H9 (cell line): ENCODE measurements at places on chromosomes 12 and 14.
A peak's percentile ranks its signal among the peaks of the same experiment; 100 is the strongest.

GRCh38 chr12:119609358-119609757, 15.8 kb downstream of the TMEM233 start:
- no peak overlapping the region for H3K27ac ChIP-seq
- H3K36me3 ChIP-seq, result peaks cover 4% of the 10 kb centered on the region; the same call in 2 of the 3 replicates
- DNase-seq, result no peak
- no peaks in the 10 kb centered on the region for H3K4me1 ChIP-seq
- no peak overlapping the region for H3K4me3 ChIP-seq
- no peaks in the 10 kb centered on the region for H3K27me3 ChIP-seq

GRCh38 chr12:120628919-120629318, 11.5 kb upstream of the CABP1 start:
- no peaks in the 10 kb centered on the region for H3K4me1 ChIP-seq
- no peak overlapping the region for H3K27ac ChIP-seq
- H3K4me3 ChIP-seq, result no peak overlapping the region
- no peaks in the 10 kb centered on the region for H3K27me3 ChIP-seq

GRCh38 chr14:89669193-89669592, 252.2 kb upstream of the FOXN3 start:
- H3K4me1 ChIP-seq, result no peaks in the 10 kb centered on the region
- H3K27me3 ChIP-seq, result no peaks in the 10 kb centered on the region
- H3K27ac ChIP-seq, result no peak overlapping the region
- peaks cover 9% of the 10 kb centered on the region for H3K36me3 ChIP-seq
- DNase-seq, result no peak

- no peaks in the 10 kb centered on the region for H3K4me1 ChIP-seq
- H3K4me3 ChIP-seq, result no peak overlapping the region
- no peaks in the 10 kb centered on the region for H3K36me3 ChIP-seq
- H3K27me3 ChIP-seq, result no peaks in the 10 kb centered on the region
- no peak for DNase-seq
- H3K27ac ChIP-seq, result no peak overlapping the region
These were observed 49.5 kb upstream of the NUAK1 start for GRCh38 chr12:106188256-106188655.

DNA sequence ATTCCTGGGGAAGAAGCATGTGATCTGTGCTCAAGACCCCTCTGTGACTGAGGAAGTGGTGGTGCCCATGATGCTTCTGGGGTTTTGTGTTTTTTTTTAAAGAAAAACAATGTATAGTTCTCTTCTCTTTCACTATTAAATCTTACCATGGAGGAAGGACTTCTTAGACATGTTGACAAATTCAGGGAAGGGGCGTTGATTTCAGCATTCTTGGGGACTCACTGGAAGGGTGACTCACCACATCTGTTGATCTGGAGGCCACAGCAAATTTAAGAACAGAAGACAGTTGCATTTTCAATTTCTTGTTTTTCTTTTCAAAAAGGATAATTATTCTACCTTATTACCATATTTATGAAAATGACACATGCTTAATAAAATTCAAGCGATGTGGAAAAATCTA, 152.9 kb upstream of the RTL1 start:
- no peak for DNase-seq
- no peaks in the 10 kb centered on the region for H3K36me3 ChIP-seq
- no peak overlapping the region for H3K4me3 ChIP-seq
- H3K4me1 ChIP-seq, result no peaks in the 10 kb centered on the region
- no peak overlapping the region for H3K27ac ChIP-seq
- H3K27me3 ChIP-seq, result no peaks in the 10 kb centered on the region

DNA sequence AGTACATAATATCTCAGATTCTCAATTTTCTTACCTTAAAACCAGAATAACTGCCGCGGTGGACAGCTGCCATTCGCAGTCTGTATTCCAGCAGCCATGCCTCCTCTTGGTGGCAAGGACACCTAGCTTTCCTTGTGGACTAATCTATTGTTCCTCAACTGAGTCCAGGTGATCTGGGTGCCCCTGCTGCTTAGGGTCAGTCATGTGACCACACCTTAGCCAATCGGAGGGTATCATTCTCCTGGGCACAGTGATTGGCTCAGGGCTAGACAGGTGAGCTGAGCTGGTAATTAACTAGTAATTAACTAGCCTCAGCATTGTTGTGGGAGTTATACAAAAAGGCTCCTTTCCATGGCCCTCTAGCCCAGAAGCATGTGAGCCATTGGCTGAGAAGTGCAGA, 55.0 kb downstream of the RIMBP2 start:
- H3K4me3 ChIP-seq, result no peak overlapping the region
- no peak overlapping the region for H3K27ac ChIP-seq

GRCh38 chr14:69008421-69008884, 29.4 kb upstream of the ACTN1 start:
- no peak overlapping the region for H3K27ac ChIP-seq
- no peaks in the 10 kb centered on the region for H3K27me3 ChIP-seq
- peaks cover 1% of the 10 kb centered on the region; the same call in 1 of the 2 replicates for H3K4me1 ChIP-seq
- no peak for DNase-seq
- no peak overlapping the region for H3K4me3 ChIP-seq

GRCh38 chr14:96746101-96746500, 51.1 kb upstream of the VRK1 start:
- no peak for DNase-seq
- H3K27ac ChIP-seq, result no peak overlapping the region
- no peaks in the 10 kb centered on the region for H3K27me3 ChIP-seq
- no peaks in the 10 kb centered on the region for H3K4me1 ChIP-seq
- H3K4me3 ChIP-seq, result no peak overlapping the region

GRCh38 chr14:103702497-103703432, 12.5 kb downstream of the XRCC3 start:
- H3K36me3 ChIP-seq, result peaks cover 16% of the 10 kb centered on the region; the same call in 2 of the 3 replicates
- H3K4me1 ChIP-seq, result no peaks in the 10 kb centered on the region; the same call in 1 of the 2 replicates
- H3K27me3 ChIP-seq, result no peaks in the 10 kb centered on the region

- H3K27ac ChIP-seq, result no peak overlapping the region
- H3K36me3 ChIP-seq, result no peaks in the 10 kb centered on the region; the same call in 2 of the 3 replicates
- no peaks in the 10 kb centered on the region for H3K27me3 ChIP-seq
These were observed 930.8 kb downstream of the BCL11B start for GRCh38 chr14:98341211-98341610.

DNA sequence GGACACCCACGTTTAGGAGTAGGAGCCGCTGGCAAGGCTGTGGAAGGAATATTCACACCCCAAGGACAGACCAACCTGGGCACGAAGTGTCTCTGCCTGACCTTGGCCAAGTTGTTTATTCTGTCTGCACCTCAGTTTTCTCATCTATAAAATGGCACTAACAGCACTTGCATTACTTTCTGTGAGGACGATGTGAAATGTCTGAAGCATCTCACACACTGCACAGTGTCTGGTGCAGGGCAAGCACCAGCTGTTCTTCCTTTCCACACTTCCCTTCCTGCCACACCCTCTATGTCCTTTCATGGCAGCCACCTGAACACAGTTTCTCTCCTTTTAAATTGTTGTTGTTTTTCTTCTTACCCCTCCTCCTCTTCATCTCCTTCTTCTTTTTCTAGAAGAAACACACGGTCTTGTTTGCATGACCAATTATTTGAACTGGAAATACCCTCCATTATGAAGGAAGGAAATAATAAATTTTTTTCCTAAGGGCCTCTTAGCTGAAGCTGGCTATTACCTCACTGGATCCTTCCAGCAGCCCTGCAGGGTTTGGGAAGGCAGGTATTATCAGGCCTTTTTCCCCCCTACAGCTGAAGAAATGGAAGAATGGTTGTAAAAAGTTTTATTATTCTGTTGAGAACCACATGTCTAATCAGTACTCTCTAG, 42.9 kb upstream of the ATP23 start:
- no peak overlapping the region for H3K27ac ChIP-seq
- peaks cover 4% of the 10 kb centered on the region; the same call in 1 of the 2 replicates for H3K27me3 ChIP-seq
- H3K4me1 ChIP-seq, result peaks cover 15% of the 10 kb centered on the region; the same call in 1 of the 2 replicates
- no peaks in the 10 kb centered on the region for H3K36me3 ChIP-seq
- H3K4me3 ChIP-seq, result no peak overlapping the region

GRCh38 chr12:112126000-112126438, 659 bp downstream of the TRAFD1 start:
- H3K27me3 ChIP-seq, result no peaks in the 10 kb centered on the region
- peak; percentile 27 for DNase-seq
- no peak overlapping the region for H3K27ac ChIP-seq
- no peaks in the 10 kb centered on the region for H3K36me3 ChIP-seq

DNA sequence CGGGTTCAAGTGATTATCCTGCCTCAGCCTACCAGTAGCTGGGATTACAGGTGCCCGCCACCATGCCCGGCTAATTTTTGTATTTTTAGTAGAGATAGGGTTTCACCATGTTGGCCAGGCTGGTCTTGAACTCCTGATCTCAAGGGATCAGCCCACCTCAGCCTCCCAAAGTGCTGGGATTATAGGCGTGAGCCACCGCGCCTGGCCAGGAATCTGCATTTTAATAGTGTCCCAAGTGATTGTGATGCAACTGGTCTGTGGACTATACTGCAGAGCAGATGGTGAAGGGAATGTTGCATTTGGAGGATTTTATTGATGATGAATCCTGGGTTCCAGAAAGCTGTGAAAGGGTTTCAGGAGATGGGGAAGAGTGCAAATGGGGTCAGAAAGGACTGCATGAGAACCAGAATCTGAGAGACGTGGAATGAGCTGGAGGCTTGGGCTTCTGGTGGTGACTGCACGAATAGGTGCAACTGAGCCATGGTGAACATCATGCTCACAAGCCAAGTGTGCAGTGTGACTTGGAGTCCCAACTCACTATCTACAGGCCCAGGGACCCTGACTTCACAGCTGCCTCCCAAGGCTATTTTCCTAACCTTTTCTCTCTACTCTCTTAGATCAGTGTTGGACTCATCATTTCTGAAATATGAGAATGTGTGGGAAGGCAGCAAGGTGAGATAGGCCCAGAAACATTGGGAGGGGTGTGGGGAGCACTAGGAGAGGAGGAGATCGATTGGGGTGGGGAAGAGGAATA, 4.5 kb downstream of the RPS26 start:
- H3K4me3 ChIP-seq, result peak overlapping the region; percentile 49
- DNase-seq, result no peak
- H3K4me1 ChIP-seq, result no peaks in the 10 kb centered on the region
- H3K36me3 ChIP-seq, result peaks cover 39% of the 10 kb centered on the region

DNA sequence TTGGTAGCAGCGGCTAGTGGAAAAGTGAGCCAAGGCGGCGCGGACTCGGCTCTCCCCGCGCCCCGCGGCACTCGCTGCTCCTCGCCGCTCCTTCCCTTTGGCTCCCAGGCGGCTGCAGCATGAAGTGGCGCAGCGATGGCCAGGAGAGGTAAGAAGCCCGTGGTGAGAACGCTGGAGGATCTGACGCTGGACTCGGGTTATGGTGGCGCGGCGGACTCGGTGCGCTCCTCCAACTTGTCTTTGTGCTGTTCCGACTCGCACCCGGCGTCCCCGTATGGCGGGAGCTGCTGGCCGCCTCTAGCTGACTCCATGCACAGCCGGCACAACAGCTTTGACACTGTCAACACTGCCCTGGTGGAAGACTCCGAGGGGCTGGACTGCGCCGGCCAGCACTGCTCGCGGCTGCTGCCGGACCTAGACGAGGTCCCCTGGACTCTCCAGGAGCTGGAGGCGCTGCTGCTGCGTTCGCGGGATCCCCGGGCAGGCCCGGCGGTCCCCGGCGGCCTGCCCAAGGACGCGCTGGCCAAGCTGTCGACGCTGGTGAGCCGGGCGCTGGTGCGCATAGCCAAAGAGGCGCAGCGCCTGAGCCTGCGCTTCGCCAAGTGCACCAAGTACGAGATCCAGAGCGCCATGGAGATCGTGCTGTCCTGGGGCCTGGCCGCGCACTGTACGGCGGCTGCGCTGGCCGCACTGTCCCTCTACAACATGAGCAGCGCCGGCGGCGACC, 225.6 kb upstream of the CRY1 start:
- peaks cover 2% of the 10 kb centered on the region; the same call in 1 of the 2 replicates for H3K4me1 ChIP-seq
- peak overlapping the region; percentile 93 for H3K4me3 ChIP-seq
- H3K36me3 ChIP-seq, result no peaks in the 10 kb centered on the region; the same call in 2 of the 3 replicates
- peak; percentile 58 for DNase-seq

DNA sequence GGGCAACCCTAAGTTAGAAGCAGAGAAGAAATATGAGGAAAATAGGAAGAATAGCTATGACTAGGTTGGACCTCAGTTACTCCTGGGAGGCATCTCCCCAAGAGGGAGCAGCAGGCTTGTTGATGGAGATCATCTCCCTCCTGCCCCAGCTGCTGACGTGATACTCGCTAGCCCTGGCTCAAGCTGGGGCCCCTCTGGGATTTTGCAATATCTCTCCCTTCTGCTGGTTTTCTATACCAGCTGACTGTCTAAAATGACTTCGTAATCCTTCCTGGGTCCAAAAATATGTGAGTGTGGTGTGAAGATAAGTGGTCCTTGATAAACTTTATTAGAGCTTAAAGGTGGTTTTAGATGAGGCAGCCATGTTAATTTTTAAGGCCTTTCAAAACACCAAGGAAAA, 4.5 kb upstream of the HECTD4 start:
- no peak overlapping the region for H3K27ac ChIP-seq
- H3K27me3 ChIP-seq, result no peaks in the 10 kb centered on the region
- no peaks in the 10 kb centered on the region for H3K4me1 ChIP-seq
- no peak for DNase-seq

DNA sequence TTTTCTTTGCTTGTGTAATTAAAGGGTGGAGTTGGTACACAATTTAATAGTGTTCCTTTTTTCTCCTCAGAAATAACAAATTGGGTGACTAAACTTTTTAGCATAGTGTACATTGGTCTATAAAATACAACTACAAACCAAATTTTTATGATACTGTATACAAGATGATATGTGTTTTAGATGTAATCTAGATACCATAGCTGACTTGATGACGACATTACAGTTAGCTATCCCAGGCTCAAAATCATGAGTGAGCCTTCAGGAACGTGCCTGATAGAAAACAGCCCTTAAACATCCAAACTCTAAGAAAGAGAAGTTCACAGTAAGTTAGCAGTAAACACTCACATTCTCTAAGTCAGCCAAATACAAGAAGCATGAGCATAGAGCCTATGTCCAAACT, 99.0 kb upstream of the SSTR1 start:
- H3K27ac ChIP-seq, result no peak overlapping the region
- H3K27me3 ChIP-seq, result no peaks in the 10 kb centered on the region
- no peak overlapping the region for H3K4me3 ChIP-seq

GRCh38 chr12:100221523-100221922, 20.9 kb downstream of the ACTR6 start:
- H3K4me1 ChIP-seq, result no peaks in the 10 kb centered on the region
- H3K27ac ChIP-seq, result no peak overlapping the region
- peaks cover 2% of the 10 kb centered on the region; the same call in 1 of the 3 replicates for H3K36me3 ChIP-seq
- no peaks in the 10 kb centered on the region for H3K27me3 ChIP-seq
- no peak for DNase-seq

GRCh38 chr12:53255996-53256395, 12.1 kb upstream of the ESPL1 start:
- no peak for DNase-seq
- H3K36me3 ChIP-seq, result peaks cover 5% of the 10 kb centered on the region
- H3K4me1 ChIP-seq, result peaks cover 2% of the 10 kb centered on the region; the same call in 1 of the 2 replicates
- H3K4me3 ChIP-seq, result no peak overlapping the region
- no peak overlapping the region for H3K27ac ChIP-seq
- no peaks in the 10 kb centered on the region for H3K27me3 ChIP-seq

DNA sequence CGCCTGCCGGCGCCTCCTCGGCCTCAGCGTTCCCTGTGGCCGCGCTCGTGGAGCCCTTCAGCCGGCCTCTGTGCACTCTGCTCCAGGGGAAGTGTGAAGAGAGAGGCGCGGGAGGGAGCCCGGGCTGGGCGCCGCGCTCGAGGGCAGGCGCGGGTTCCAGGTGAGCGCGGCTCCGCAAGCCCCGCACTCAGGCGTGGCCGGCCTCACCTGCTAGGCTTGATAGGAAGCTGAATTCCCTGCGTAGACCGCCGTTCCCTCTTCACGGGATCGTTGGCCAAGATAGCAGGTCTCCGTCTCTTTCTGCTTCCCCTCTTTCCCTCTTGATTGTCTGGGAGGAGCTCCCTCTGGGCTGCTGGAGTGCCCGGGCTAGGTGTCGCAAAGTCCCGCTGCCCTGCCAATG, 89.7 kb downstream of the ASCL4 start:
- peak overlapping the region; percentile 68 for H3K4me3 ChIP-seq
- DNase-seq, result peak; percentile 74
- H3K27ac ChIP-seq, result no peak overlapping the region
- H3K4me1 ChIP-seq, result no peaks in the 10 kb centered on the region
- no peaks in the 10 kb centered on the region; the same call in 1 of the 2 replicates for H3K36me3 ChIP-seq
